ENCODE measurements at places on chromosomes 3 and 15. TPM values are rescaled to one million over a fixed set of nuclear protein-coding genes. Genes with fewer than 3 reads are reported as not detected.

Gene OR5H14
- total RNA-seq: not detected

Gene RFC4
- 11.1 TPM for total RNA-seq

Gene KNL1
- total RNA-seq: 2.0 TPM

Gene HMCES
- total RNA-seq: 19.0 TPM

Gene CLSTN2
- total RNA-seq: 1.6 TPM
